Activated CD4-positive, CD25-positive, alpha-beta regulatory T cell treated with anti-CD3 and anti-CD28 coated beads, Interleukin-2, amount 50 U/mL, for 16 hours (primary cell): ENCODE measurements at places on chromosomes 7 and 10.

GRCh38 chr7:30970594-30971094 lies 6.9 kb downstream of the GHRHR start:
- no peak for DNase-seq

GRCh38 chr10:133278577-133279265 lies 2.1 kb upstream of the ADAM8 start:
- DNase-seq, result no peak

DNA sequence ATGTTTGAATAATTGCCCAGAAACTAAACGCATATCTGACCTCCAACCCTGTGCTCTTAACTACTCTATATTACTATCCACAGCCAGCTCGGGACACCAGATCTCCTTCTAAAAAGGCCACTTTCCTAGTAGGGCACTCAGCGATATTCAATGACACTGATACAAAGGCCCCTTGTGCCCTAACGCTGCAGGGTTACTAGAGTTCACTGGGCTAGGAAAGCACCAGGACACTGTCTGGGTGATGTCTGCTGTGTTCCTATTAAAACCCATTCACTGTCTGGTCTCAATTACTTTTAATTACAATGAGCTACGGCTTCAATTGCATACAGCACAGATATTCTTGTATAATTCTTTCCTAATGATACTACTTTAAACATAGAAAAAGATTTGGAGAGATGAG lies 91.7 kb downstream of the SORCS1 start:
- no peak for DNase-seq

DNA sequence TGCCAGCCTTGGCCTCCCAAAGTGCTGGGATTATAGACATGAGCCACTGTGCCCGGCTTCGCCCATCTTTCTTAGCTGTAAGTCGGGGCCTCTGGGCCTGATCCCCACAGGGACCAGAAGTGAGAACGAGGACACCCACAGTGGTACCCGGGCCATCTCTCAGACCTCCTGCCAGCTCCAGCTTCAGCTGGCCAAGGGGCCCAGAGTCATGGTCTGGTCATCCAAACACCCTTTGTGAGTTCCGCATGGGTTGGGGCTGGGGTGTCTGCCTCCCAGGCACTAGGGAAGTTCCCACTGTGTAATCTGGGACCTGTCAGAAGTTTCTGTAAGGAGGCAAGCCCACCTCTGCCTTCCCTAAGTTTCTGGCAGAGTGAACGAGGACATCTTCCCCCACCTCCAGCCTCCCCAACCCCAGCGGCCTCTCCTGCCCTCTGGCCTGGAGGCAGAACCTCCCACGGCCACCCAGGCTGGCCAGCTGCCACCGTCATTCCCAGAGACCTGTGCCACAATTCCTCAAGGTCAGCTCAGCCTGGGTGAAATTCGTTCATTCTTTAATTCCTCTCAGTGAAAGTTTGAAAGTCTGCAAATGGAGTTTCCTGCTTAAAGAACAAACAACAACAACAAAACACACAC lies 19.5 kb upstream of the FOXL3 start:
- DNase-seq, result no peak

- no peak for DNase-seq
These were observed at the start of gene THSD7A for GRCh38 chr7:11831736-11832495. Gene THSD7A, minus strand, starts transcription at chr7:11832198. Its CDS starts 252 bp downstream, at chr7:11831946.

DNA sequence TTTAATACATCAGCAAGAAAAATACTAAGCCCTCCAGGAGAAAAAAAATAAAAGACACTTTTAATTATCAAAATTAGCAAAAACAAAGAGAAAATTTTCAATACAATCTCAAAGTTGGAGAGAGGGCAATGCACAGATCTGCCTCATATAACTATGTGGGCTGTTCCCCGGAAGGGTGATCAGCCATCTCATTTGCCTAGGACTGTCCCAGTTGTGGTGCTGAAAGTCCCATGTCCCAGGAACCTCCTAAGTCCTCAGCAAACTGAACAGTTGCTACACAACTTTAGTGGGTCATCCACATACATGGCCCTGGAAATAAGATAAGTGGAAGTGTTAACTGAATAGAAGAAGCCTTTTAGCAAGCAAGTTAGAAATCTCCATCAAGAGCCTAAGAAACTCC lies 14.4 kb downstream of the CFAP70 start:
- no peak for DNase-seq

GRCh38 chr10:13404305-13404759 lies 56.2 kb upstream of the SEPHS1 start:
- DNase-seq, result no peak

DNA sequence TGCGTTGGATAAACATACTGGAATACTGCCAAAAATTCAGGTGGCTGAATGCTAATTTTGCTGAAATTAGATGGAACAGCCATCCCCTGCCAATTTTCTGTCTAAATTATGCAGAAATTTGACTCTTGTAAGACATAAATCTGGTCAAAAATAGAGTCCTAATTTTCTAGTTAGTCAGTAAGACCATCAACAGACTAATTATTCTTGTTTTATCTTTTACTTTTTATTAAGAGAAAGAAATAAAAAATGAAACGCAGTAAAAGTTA lies 110.3 kb upstream of the GATA3 start:
- DNase-seq, result no peak

DNA sequence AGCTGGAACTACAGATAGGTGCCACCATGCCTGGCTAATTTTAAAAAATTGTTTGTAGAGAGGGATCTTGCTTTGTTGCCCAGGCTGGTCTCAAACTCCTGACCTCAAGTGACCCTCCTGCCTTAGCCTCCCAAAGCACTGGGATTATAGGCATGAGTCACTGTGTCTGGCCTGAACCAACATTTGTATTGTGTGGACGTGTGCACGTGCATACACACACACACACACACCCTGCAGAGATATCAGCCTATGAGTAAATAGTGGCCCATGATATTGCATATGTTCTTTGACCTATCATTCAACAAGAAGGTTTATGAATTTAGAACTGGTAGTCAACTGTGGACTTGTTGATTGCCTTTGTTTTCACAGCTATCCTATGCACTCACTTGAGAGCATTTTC lies 161.6 kb downstream of the BAMBI start:
- DNase-seq, result no peak

- DNase-seq, result no peak
These were observed 314.1 kb upstream of the C7orf33 start for GRCh38 chr7:148276314-148277041.

DNA sequence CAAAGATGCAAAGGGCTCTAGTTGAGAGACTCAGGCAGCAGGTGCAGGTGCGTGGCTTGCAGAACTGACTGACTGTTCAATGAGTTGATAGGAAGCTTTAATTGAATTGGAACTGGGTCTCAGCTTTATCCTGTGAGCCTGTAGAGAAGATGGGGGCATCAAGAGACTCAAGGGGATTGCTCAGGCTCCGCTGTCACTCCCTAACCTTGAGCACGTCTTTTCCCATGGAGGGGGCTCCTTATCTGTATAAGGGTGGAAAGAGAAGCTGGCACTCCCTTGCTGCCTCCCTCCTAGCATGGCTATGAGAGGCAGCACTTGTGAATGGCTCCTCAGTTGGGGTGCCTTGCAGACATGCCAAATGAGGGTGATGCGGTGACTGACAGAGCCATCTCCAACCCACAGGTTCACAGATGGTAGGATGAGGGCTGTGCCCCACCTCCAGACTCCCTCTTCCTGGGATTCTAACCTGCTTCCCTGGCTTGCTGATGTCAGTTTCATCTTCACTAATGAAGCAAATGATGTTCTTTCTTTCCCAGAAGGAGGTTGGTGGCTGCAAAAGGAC lies 12.4 kb upstream of the PLEKHA1 start:
- no peak for DNase-seq

GRCh38 chr7:2926120-2926895 lies 82.2 kb upstream of the GNA12 start:
- DNase-seq, result no peak

DNA sequence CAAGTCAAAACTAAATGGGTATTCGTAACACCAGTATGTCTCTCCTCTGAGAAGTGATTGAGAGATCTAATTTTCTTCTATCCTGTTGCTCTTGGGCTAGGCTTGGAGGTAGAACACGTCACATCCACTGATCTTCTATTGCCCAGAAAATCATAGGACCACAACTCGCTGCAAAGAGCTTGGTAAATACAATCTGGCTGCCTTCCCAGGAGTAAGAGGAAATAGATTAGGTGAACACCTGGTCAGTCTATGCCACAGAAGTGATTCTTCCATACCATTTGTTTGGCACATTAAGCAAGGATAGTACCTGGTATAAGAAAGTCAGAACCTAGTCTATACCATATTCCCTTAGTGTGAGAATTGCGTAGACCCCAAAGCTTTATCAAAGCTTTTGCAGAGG lies 129.3 kb upstream of the PHYHIPL start:
- no peak for DNase-seq

DNA sequence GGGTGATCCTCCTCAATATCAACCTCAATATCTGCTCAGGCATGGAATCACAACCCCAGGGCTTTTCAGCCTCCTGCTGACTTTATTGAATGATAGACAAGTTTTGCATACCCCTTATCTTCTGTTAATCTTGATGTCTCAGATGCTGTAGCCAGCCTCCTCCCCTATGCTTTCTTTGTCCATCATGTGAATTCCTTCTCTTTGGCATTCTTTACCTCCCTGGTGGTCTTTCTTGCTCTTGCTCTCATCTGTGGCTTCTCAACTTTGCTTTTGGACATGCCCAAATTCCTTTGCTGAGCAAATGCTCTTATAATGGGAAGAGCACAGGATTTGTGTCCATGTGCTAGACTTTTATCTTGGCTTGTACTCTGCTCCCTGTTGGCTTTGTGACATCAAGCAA lies 73.4 kb upstream of the FAM13C start:
- no peak for DNase-seq
